ENCODE measurements at places on chromosomes 2 and 18.

DNA sequence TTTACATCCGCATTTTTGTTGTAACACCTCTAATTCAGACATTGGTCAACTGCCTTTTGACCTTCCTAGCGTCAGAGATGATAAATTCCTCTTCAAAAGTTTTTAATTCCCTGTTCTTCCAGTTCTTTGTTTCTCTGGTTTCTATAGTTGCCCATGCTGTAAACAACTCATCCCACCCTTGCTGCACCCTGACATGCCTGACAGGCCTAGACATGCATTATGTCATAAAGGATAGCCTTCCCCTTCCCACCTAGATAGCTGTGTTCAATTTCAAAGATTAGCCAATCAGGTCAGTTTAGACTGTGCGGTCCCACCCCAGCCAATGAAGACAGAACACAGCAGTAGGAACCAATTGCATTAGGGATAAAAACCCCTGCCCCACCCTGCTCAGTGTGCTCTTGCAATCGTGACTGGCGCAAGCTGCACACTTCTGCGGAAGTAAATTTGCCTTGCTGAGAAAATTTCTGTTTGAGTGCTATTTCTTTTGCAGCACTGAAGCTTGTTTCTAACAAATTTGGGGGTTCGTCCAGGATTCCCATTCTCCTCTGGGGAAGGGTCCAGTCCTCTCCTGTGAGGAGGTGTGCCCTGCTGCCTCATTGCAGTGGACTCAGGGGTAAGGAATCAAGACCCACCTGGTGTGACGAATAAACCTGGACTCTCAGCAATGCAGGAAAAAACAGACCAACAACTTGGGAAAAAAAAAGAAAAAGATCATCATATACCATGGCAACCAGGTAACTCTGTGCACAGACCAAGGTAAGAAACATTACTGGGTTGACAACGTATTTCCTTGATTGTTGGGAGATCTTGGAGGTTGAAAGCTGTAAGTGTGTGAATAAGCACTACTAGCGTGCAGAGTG lies 9.1 kb upstream of the SAP130 start:
- H3K27ac ChIP-seq = no peak overlapping the region
- H3K4me1 ChIP-seq = no peaks in the 10 kb centered on the region
- peaks cover 2% of the 10 kb centered on the region for H3K27me3 ChIP-seq

DNA sequence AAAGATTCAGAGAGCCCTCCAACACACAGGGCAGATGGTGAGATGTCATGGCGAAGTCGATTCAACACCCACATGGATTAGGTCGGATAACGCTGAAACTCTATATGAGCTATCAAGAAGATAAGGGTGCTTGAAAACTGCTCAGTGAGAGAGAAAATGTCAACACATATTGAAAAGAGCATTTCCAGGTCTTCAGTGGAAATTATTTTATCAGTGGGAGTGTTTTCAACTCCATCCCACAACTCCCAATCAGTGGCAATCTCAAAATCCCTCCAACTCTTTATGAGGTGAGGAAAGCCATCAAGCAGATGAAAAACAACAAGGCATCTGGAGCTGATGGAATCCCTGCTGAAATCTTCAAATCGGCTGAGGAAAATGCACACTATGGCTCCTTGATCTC lies 104.5 kb upstream of the KLHL14 start:
- no peaks in the 10 kb centered on the region for H3K4me1 ChIP-seq
- no peak overlapping the region for H3K27ac ChIP-seq
- H3K4me3 ChIP-seq = no peak overlapping the region

GRCh38 chr18:78727057-78727739 lies 252.4 kb upstream of the SALL3 start:
- H3K27me3 ChIP-seq = no peaks in the 10 kb centered on the region
- H3K4me3 ChIP-seq = no peak overlapping the region
- no peak for DNase-seq
- no peak overlapping the region for H3K27ac ChIP-seq
- H3K4me1 ChIP-seq = no peaks in the 10 kb centered on the region

GRCh38 chr2:145059343-145059742 lies 539.4 kb upstream of the ZEB2 start:
- DNase-seq = no peak
- H3K36me3 ChIP-seq = no peaks in the 10 kb centered on the region
- no peaks in the 10 kb centered on the region for H3K4me1 ChIP-seq
- no peaks in the 10 kb centered on the region for H3K27me3 ChIP-seq

DNA sequence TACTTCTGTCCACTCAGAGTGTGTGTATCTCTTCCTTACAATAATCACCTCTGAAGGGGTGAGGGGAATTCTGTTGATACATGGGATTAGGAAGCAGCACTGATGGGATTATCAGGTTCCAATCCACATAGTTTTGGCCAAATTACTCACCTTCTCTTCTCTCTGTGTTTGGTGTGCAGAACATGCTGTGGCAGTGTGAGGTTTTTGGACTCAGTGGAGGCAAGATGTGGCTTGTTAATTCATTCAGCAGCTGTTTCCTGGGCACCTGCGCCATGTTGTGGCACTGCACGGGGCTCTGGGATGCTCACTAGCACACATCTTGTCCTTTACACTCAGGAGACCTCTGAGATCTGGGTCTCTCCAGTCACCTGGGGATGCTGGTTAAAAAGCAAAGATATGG lies 350.3 kb upstream of the HS6ST1 start:
- no peaks in the 10 kb centered on the region for H3K36me3 ChIP-seq
- no peaks in the 10 kb centered on the region for H3K4me1 ChIP-seq

- H3K4me1 ChIP-seq = no peaks in the 10 kb centered on the region
- H3K27me3 ChIP-seq = no peaks in the 10 kb centered on the region
- no peak overlapping the region for H3K4me3 ChIP-seq
- no peak overlapping the region for H3K27ac ChIP-seq
- H3K36me3 ChIP-seq = peaks cover 4% of the 10 kb centered on the region
Measured at GRCh38 chr2:203346612-203347011, 18.4 kb downstream of the ABI2 start.

GRCh38 chr2:10233131-10234012 lies 69.3 kb upstream of the HPCAL1 start:
- H3K27me3 ChIP-seq = peaks cover 32% of the 10 kb centered on the region
- DNase-seq = no peak
- H3K27ac ChIP-seq = no peak overlapping the region
- no peak overlapping the region for H3K4me3 ChIP-seq
- no peaks in the 10 kb centered on the region for H3K36me3 ChIP-seq

DNA sequence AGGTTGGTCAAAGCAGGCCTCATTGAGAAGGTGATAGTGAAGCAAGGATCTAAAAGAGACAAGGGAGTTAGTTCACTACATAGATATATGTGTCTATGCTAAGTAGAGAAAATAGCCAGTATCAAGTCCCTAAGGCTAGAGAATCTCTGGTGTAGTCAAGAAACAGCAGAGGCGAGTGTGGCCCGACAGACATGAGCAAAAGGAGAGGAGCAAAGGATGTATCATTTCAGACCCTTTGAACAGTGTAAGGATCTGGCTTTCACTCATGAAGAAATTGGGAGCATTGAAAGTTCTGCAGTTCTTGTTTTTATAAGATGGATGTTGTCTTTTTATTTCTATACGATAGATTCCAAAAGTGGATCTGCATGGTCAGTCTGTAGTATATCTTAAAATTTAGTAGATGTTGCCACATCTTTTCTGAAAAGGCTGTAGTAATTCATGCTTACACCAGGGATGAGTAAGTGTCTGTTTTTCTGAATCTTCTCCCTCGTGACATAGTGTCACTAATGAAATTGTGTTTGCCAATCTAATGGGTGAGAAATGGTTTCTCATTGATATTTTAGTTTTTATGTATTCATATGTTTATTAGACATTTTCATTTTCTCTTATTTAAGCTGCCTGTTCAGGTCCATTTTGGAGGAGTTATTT lies 18.8 kb downstream of the SP100 start:
- no peak overlapping the region for H3K27ac ChIP-seq
- H3K36me3 ChIP-seq = peaks cover 11% of the 10 kb centered on the region
- no peaks in the 10 kb centered on the region for H3K27me3 ChIP-seq
- no peak overlapping the region for H3K4me3 ChIP-seq
- DNase-seq = no peak
- H3K4me1 ChIP-seq = peaks cover 5% of the 10 kb centered on the region

GRCh38 chr2:129101186-129101585 lies 782.5 kb upstream of the HS6ST1 start:
- H3K4me3 ChIP-seq = no peak overlapping the region
- H3K4me1 ChIP-seq = no peaks in the 10 kb centered on the region
- DNase-seq = no peak
- H3K27ac ChIP-seq = no peak overlapping the region

DNA sequence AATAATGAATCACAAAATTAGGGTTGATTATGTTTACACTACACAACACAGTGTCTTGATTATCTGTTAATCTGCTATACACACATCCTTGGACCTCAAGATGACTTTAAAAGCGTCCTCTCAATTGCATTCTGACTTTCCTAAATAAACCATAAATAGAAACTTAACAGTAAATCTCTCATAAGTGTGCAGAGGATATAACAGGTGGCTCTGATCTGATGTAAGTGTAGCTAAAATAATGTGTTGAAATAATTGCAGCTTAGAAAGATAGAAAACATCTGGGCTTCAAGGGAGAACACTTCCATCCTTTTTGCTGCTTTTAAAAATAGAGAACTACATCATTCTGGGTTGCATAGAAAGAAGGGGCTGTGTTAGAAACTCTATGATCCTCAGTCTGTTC lies 78.4 kb upstream of the EFEMP1 start:
- H3K27ac ChIP-seq = peak overlapping the region; percentile 41
- peak; percentile 32 for DNase-seq
- no peak overlapping the region for H3K4me3 ChIP-seq
- no peaks in the 10 kb centered on the region for H3K36me3 ChIP-seq

GRCh38 chr2:168894101-168894500 lies 3.9 kb upstream of the SPC25 start:
- H3K36me3 ChIP-seq = no peaks in the 10 kb centered on the region
- no peak for DNase-seq
- peaks cover 4% of the 10 kb centered on the region for H3K27me3 ChIP-seq
- H3K4me3 ChIP-seq = no peak overlapping the region
- no peak overlapping the region for H3K27ac ChIP-seq

- H3K27ac ChIP-seq = peak overlapping the region; percentile 81
- H3K4me1 ChIP-seq = peaks cover 9% of the 10 kb centered on the region
- H3K36me3 ChIP-seq = no peaks in the 10 kb centered on the region
- peak; percentile 18 for DNase-seq
- no peaks in the 10 kb centered on the region for H3K27me3 ChIP-seq
Measured at GRCh38 chr2:171432969-171433762, 624 bp downstream of the METTL8 start.

DNA sequence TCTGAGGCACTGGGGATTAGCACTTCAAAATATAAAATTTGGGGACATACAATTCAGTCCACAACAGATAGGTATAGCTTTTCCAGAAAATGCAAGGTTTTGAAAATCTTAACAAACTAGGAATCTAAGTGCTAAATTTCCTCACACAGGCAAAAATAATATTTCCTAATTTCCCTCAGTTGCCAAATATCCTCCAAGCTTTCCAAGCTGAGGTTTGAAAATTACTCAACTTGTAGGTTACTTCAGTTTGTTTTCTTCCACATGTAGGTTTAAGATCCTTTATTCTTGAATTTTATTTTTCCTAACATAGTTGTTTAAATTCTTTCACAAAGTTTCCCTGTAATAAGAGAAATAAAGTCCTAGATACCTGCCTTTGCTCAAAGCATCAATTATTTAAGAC lies 192.9 kb upstream of the NRXN1 start:
- DNase-seq = no peak
- H3K4me1 ChIP-seq = no peaks in the 10 kb centered on the region
- H3K27me3 ChIP-seq = no peaks in the 10 kb centered on the region
- H3K27ac ChIP-seq = no peak overlapping the region
- H3K36me3 ChIP-seq = no peaks in the 10 kb centered on the region

All from IMR-90 (cell line).